ENCODE measurements at places on chromosomes 16 and 17.
A peak's percentile ranks its signal among the peaks of the same experiment; 100 is the strongest.

GRCh38 chr16:47888142-47888541 is 267.7 kb downstream of the ABCC12 start:
- DNase-seq, result no peak

- peak; percentile 53 for DNase-seq
These were observed 17.5 kb downstream of the NOS2 start for GRCh38 chr17:27782791-27783206.

- DNase-seq, result no peak
These were observed 50.8 kb downstream of the AKAP1 start for GRCh38 chr17:57135789-57136291.

DNA sequence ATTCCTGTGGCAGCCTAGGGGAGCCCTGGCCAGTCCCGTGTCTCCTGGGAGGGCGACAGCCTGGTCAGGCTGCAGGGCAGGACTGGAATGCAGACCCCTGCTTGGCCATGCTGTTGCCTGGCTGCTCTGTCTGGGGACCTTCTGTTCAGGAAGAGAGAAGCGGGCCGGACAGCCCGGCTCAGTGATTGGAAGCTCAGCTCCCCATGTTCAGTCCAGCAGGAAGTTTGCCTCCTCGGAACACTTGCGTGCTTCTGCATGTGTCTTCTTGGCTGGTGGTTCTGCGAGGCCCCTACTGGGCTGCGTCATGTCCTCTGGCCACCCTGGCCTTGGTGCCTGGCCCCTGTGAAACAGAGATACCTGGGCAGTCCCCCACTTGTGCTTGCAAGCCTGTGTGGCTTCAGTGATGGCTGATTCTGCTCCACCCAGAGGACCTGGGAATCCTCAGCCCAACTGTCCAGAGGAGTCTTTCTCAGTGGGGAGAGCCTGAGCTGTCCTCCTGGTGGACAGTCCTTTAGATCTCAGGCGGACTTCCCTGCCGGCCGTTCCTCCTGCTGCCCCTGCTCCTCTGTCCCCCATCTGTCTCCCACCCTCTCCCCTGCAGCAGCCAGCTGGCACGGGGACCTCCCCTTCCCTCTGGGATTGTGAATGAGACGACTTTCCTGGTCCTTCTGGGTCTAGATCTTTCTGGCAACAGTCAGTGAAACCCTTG is 279.5 kb downstream of the SEC14L1 start:
- no peak for DNase-seq

DNA sequence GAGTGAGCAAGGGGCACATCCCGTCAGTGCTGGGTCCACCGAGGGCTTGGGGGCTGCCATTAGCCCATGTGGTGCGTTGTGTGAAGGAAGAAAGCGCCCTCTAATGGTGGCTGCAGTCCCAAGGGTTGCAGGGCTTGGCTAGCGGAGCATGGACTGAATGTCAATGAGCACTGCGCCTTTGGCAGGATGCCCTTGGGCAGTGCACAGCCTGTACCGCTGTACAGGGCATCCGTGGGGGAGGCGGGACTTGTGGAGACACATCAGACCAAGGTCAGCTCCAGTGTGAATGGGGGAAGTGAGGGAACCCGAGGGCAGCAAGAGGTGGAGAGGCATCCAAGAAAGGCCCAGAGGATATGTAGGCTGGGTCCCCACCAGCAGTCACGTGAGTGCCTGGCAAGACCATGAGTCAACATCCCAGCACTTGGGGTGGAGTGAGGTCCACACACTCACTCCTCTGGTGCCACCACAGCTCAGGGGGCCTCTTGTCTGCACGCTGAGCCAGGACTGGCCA is 75.5 kb upstream of the MED9 start:
- DNase-seq, result peak; percentile 16

- DNase-seq, result no peak
These were observed 262.8 kb upstream of the MAF start for GRCh38 chr16:79863128-79864031.

DNA sequence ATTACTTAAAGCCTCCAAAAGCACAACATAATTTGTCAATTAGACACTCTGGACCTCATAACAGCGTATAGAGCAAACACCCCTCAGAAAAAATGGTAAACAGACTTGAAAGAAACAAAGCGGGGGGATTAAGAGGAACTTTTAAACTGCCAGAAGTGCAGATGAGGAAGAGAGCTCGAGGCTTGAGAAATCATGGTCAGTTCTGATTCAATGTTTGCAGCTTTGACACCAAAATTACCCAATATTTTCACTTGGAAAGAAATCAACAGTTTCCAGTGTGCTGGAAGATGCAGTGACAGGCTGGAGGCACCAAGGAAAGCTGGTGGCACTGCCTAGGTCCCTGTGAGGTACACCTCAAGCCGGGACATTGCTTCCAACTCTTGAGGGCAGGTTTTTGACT is 180.9 kb upstream of the TOX3 start:
- DNase-seq, result no peak

DNA sequence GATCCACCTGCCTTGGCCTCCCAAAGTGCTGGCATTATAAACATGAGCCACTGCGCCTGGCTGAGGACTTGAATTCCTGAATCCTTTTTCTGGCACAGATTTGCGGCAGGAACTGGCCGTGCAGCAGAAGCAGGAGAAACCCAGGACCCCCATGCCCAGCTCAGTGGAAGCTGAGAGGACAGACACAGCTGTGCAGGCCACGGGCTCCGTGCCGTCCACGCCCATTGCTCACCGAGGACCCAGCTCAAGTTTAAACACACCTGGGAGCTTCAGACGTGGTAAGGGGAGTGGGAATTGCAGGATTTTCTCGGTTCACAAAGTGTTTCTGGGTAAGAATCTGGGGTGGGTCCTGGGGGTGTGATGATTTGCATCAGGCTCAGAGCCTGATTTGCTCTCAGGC is 41.0 kb downstream of the NDE1 start:
- no peak for DNase-seq

DNA sequence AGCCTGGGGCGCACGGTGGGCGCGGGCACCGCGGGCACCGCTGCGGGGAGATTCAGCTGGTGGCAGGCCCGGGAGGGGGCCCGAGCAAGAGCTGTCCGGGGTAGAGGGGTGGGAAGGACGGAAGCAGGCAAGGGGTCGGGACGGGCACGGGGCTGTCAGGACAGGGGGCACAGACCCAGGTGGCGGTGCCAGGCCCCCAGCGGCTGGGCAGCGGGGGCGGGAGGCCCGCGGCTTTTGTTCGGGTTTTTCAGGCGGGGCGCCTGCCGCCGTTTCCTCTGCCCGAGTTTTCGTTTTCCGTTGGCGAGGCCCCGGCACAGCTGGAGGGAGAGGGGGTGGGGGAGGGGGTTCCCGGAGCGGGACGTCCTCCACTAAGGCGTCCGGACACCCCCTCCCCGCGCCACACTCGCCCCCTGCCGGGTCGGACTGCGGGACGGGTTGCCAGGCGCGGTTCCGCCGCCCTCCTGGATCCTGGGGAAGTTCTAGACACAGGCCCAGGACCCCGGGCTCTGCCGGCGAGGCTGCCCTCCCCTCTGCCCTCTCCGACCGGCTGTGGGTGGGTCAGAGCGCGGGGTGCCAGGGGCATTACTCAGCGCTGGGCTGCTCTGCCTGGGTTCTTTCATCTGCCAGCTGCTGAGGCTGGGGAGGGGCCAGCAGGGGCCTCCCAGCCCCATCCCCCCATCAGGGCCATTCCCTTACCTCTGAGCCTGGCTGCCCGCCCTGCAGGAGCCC is 543 bp downstream of the ARHGAP23 start:
- DNase-seq, result no peak

GRCh38 chr17:4987767-4988567 is 492 bp upstream of the CAMTA2 start:
- no peak for DNase-seq

DNA sequence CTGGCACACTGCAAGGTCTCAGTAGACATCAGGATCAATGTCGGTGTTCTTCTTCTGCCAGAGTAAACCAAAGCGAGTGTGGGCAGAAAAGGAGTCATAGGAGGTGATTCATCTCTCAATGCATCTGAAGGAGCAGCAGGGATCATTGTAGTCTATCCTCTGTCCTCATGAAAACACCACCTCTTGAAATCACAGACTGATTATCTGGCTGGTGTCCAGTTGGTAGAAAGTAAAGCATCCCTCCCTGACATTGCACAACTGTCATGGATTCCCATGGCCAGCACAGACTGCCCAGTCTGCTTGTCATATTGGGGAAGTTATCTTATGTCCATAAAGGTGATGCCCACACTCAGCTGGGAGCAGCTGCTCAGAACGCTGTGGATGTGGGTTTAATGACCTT is 74.1 kb downstream of the ABCC12 start:
- DNase-seq, result no peak

- no peak for DNase-seq
These were observed 111.9 kb downstream of the GSG1L start for GRCh38 chr16:27951489-27952120.

- no peak for DNase-seq
These were observed 183.2 kb downstream of the AATF start for GRCh38 chr17:37131669-37132611.

GRCh38 chr17:79955691-79956440 is 79.8 kb downstream of the TBC1D16 start:
- no peak for DNase-seq

GRCh38 chr16:11291091-11291703 is 10.1 kb upstream of the PRM1 start:
- DNase-seq, result no peak

GRCh38 chr16:27464626-27465482 is 62.9 kb downstream of the IL21R start:
- no peak for DNase-seq

- DNase-seq, result no peak
These were observed 23.7 kb downstream of the SLC43A2 start for GRCh38 chr17:1604831-1605528.

DNA sequence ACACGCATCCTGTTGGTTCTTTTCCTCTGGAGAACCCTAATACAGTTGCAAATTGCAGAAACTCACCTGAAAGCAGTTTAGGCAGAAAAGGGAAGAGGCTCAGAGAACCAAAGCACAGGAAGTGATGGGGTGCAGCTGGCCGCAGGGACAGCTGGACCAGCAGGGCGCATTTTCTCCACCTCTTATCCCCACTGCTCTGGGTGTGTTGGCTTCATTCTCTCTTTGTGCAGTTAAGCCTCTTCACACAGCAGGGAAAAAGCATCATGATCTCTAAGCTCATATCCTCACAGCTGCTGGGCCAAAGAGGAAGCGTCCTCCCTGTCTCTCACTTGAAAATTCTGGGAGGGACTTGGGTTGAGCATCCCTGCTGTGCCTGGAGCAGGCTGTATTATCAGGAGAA is 20.0 kb upstream of the LRRC75A start:
- no peak for DNase-seq

DNA sequence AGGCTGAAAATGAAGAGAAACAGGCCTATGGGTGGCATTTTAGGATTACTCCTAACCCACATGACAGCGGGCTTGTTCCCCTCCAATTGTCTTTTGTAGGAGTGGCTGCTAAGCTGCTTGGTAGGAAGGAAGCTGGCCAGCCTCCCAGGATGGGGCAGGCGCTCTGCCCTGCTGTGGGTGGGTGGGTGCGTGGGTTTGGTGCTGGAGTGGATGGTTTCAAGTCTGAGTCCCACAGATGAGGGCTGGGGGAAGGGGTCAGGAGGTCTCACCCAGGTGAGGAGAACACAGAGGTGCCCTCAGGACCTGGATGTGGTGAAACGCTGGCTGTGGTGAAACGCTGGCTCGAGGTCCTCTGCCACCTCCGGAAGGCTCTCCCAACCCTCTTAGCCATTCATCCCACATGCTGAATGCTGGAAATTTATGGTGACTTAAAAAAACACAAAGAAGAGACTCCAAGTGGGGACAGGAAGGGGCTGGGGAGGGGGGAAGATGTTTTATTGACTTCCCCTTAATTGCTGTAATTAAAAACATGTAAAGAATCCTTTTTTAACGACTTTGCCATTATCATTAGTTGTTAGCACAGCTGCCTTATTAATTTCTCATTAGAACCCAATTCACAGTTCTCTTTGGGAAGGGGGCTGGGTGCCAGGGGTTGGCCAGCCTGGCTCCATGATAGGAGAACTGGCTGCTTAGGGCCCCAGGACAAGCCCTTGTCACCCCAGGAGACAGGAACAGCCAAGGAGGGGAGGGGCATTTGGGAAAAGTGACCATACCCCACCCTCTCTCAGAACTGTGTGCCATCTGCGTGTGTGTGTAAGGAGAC is 153.5 kb upstream of the CDC42EP4 start:
- peak; percentile 70 for DNase-seq

Data from NCI-H1694 (cell line).